ENCODE measurements at places on chromosomes 4 and X. TPM values are rescaled to one million over a fixed set of nuclear protein-coding genes. Genes with fewer than 3 reads are reported as not detected.

The CT45A3 gene
- 0.58 TPM for total RNA-seq

The GPR34 gene
- 28.0 TPM for total RNA-seq

The HTN3 gene
- total RNA-seq, result not detected

The PCSK1N gene
- total RNA-seq, result 4.3 TPM

The IBSP gene
- not detected for total RNA-seq

The BMPR1B gene
- total RNA-seq, result 3.0 TPM

The UGT2B15 gene
- total RNA-seq, result not detected

The CT55 gene
- not detected for total RNA-seq

The SPANXN4 gene
- total RNA-seq, result not detected

The TBC1D9 gene
- 39.5 TPM for total RNA-seq

The IL21 gene
- total RNA-seq, result not detected

The TMEM271 gene
- not detected for total RNA-seq

The CITED1 gene
- total RNA-seq, result 0.43 TPM

The TMEM185A gene
- 19.9 TPM for total RNA-seq

The FRMD7 gene
- total RNA-seq, result not detected

The PLAC1 gene
- total RNA-seq, result not detected

The FGF13 gene
- total RNA-seq, result 3.2 TPM

The ATP1B4 gene
- not detected for total RNA-seq

The CT47B1 gene
- total RNA-seq, result not detected

The S100G gene
- total RNA-seq, result not detected

The GUCY2F gene
- 0.12 TPM for total RNA-seq

The FMR1NB gene
- not detected for total RNA-seq

The ANOS1 gene
- total RNA-seq, result 49.7 TPM
